ENCODE measurements at places on chromosomes 11 and 22. TPM values are rescaled to one million over a fixed set of nuclear protein-coding genes. Genes with fewer than 3 reads are reported as not detected.

The OR10D3 gene
- not detected for polyA plus RNA-seq

The PRR5L gene
- 18.3 TPM for polyA plus RNA-seq

The LRRC75B gene
- 5.2 TPM for polyA plus RNA-seq

The NCAM1 gene
- 0.65 TPM for polyA plus RNA-seq

The IGHMBP2 gene
- polyA plus RNA-seq, result 3.9 TPM

The RRP8 gene
- 11.9 TPM for polyA plus RNA-seq

The CREB3L1 gene
- 0.05 TPM for polyA plus RNA-seq

The MS4A6E gene
- polyA plus RNA-seq, result not detected

The ZNF280B gene
- not detected for polyA plus RNA-seq

DNA sequence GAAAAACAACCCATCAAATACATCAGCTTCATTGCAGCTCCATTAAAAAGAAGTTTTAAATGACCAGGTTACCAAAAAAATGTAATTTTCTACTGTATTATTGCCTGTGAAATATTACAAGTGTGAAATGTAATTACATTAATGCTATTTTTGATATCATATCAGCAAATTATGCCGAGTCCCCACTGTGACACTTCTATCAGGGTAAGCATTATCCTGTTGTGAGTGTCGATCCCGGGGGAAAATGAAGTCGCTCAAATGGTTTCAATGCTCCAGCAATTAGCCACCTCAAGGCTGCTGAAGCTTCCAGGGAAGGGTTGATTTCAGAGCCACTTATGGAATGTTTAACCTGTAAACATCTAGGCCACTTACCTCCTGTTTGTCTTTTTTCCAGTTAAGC, 70.4 kb downstream of the RCN1 start:
- no peak for DNase-seq

GRCh38 chr11:115112754-115113153, 391.5 kb downstream of the CADM1 start:
- DNase-seq, result no peak

GRCh38 chr11:10785146-10785474, 23.6 kb downstream of the EIF4G2 start:
- no peak for DNase-seq

- no peak for DNase-seq
These were observed 1.5 kb downstream of the ZC3H7B start for GRCh38 chr22:41302811-41303210.

DNA sequence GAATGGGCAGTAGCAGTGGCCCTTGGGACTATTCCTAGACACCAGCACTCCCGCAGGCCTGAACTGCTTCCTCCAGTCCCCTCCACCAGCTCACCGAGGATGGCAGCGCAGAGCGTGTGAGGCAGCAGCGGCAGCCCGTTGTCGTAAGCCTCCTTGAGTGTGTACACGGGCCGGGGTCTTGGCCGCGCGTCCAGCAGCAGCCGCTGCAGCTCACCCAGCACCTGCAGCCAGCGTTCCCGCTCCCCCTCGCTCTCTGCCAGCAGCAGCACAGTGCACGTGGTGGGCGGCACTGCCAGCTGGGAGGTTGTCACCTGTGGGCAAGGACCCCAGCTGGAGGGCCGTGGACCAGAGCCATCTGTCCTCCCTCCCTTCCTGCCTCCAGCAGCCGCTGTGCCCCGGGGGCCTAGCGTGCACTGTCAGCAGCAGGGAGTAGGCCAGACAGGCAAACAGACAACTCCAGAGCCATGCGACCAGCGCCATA, 13.0 kb downstream of the CDC42BPG start:
- no peak for DNase-seq

- DNase-seq, result no peak
These were observed 359.0 kb downstream of the JRKL start for GRCh38 chr11:96748639-96749370.

GRCh38 chr11:299081-299891, at the start of gene IFITM5:
IFITM5 (minus strand) TSS chr11:299526; CDS start chr11:299490, 36 bp downstream.
- no peak for DNase-seq

DNA sequence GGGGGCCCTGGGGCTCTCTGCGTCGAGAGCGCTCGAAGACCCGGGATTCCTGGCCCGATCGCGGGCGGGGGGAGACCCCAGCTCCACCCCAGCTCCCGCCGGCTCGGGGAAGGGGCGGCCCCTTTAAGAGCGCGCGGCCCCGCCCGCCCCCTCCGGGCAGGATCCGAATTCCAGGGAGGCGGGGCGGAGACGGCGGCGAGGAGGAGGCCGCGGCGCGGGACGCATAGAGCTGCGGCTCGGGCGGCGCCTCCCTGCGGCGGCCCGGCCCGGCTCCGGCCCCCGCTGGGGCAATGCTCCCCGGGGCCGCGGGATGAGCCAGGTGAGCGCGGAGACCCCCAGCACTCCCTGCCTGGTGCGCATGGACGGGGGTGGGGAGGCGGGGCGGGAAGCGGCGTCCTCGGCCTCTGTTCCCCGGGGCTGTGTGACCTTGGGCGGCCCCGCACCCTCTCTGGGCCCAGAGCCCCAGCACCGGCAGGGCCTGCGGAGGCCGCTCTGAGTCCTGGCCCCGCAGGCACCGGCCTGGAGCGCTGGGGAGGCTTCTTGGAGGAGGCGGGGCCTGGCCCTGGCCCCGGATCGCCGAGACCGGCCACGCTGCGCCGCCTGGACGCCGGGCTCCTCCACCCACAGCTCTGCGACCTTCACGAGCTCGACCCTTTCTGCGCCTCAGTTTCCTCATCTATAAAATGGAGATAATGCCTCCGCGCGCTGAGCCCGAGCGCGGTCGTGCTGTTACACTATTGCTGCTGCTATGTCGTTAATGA, 565 bp downstream of the GAS2L1 start:
- peak; percentile 45 for DNase-seq

- no peak for DNase-seq
These were observed 63.2 kb downstream of the SGSM3 start for GRCh38 chr22:40433416-40434090.

GRCh38 chr11:69361466-69361865, 67.5 kb downstream of the MYEOV start:
- DNase-seq, result no peak

DNA sequence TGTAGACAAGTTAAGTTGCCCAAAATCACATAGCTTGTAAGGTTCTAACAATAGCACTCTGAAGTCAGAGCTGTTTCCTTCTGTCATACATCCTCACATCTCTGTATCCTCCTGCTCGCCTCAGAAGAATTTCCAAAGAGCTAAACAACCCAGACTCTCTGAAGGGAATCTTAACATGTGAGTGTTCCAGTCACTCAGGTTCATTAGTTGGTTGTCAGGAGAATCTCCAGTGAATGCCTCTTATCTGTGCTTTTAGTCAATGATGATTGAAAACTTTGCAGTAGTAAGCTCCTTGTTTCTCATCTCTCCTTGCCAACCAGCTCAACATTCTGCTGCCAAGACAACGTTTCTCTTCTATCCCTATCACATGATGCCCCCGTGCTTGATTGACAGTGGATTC, 195.5 kb downstream of the C11orf91 start:
- DNase-seq, result no peak

DNA sequence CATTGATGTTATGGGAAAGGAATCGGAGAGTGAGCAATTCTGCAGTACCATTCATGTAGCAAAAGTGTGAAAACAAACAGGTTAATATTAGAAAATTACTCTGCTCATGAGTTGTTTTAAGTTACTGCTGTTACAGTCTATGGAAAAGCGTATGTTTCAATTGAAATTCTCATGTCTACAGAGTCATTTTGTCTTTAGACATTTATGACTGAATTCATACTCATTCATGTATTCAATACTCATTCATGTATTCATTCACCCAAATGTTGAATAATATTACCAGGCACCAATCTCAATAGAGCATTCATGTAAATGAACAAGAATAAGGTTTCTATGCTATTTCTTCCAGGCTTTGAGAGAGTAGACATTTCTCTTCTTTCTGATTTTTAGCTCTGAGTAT, 8.1 kb downstream of the FLI1 start:
- DNase-seq, result no peak
